ENCODE measurements at places on chromosomes 16 and 17. TPM values are rescaled to one million over a fixed set of nuclear protein-coding genes. Genes with fewer than 3 reads are reported as not detected.

GPR179 gene
- total RNA-seq, result not detected

NGFR gene
- not detected for total RNA-seq

PROCA1 gene
- 0.94 TPM for total RNA-seq

AIPL1 gene
- total RNA-seq, result 0.67 TPM

C1QTNF8 gene
- not detected for total RNA-seq

DNAAF1 gene
- 0.15 TPM for total RNA-seq

COX6A2 gene
- not detected for total RNA-seq

FXR2 gene
- total RNA-seq, result 29.8 TPM

CCL15 gene
- not detected for total RNA-seq

NTN3 gene
- total RNA-seq, result 0.15 TPM

KRTAP4-2 gene
- total RNA-seq, result not detected

NPIPB9 gene
- not detected for total RNA-seq

BLTP2 gene
- total RNA-seq, result 108 TPM

CNGB1 gene
- not detected for total RNA-seq

RHBDF1 gene
- total RNA-seq, result 23.3 TPM

All from mammary microvascular endothelial cell (primary cell).